ENCODE measurements at places on chromosomes 5 and 9.

GRCh38 chr5:170293273-170293672 is 4.3 kb downstream of the LCP2 start:
- no peak for DNase-seq

DNA sequence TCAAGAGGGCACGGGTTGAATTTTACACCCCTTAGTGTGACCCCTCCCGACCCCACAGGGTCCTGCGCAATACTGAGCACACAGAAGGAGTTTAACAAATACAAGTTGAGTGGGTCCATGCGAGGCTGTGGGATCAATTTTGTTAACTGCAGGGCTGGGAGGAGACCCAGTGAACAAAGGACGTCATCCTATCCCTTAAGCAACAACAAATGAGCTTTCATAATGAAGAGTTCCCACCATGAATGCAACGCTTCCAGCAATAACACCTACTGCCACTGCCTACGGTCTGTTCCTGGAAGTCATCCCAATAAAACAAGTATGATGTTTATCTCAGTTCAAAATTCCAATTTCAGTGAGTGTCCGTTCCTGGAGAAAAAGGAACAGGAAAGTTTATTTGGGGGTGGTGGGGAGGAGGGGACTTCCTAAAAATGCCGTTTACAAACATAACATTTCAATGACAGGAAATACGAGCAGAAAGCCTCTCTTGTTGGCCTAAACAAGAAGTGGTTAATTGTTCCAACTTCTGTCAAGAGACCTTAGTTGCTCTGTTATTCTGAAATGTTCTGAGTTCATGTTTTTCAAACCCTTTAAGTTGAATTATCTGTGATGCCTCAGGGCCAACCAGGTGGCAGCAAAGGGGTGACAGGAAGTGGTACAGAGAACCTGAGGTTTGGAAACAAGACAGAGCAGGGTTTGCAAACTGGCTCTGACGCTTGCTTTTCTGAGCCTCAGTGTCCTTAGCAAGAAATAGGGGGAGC is 65.8 kb upstream of the PLPP6 start:
- no peak for DNase-seq

- no peak for DNase-seq
Observed at GRCh38 chr5:132479111-132479951, 11.2 kb downstream of the IRF1 start.

- no peak for DNase-seq
Observed at GRCh38 chr9:115099901-115100300, 18.1 kb downstream of the TNC start.

- peak; percentile 4 for DNase-seq
Observed at GRCh38 chr5:61052882-61053281, 107.9 kb downstream of the NDUFAF2 start.

GRCh38 chr5:169980418-169981053 is at the start of gene INSYN2B:
TSS of gene INSYN2B (minus strand) at chr5:169980495. CDS start at chr5:169883898, 96,597 bp downstream.
- DNase-seq: peak; percentile 58

- DNase-seq: no peak
Observed at GRCh38 chr5:17785774-17786173, 151.5 kb downstream of the TAF11L14 start.

DNA sequence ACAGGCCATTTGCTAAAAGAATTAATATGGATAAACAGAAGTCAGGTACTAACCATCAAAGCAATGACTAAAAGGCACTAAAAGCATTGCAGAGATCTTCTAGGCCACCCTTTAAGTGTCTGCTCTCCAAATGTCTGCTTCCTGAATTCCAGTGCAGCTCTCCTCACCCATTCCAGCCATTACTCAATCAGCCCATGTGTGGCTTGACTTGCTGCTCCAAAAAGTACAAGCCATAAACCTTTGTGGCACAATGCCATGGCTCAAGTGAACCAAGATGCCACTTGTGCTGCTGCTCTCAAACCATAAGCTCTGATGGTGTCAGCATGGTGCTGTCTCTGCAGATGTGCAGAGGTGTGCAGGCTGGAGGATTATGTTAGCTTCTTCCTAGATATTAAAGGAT is 290.2 kb upstream of the POU5F2 start:
- no peak for DNase-seq

DNA sequence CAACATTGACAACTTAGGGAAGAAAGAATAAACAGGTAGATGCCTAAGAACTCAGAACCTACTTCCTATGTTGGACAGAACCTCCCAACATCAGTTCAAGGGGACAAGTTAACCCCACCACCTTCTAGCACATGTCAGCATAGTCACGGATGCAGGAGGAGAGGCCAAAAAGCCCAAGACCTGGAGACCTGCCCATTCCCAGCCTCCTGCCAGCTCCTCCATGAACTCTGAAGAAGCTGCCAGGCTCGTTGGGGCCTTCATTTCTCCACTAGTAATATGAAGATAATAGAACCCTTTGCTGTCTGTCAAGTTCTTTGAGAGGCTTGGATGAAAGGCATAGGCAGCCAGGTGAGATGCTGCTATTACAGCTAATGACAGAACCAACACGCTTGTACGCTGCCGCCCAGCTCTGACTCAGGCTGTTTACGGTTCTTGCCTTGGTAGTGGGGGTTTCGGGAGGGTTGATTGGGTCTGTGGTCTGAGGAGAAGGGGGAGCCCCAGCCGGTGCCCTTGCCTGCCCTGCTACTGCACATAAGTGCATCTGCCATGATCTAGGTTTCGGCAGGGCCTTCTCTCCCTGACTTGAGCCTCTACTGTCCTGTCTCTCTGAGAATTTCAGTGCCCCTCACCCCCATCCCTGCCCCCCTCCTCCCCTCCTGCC is 82.2 kb downstream of the NRG2 start:
- no peak for DNase-seq

DNA sequence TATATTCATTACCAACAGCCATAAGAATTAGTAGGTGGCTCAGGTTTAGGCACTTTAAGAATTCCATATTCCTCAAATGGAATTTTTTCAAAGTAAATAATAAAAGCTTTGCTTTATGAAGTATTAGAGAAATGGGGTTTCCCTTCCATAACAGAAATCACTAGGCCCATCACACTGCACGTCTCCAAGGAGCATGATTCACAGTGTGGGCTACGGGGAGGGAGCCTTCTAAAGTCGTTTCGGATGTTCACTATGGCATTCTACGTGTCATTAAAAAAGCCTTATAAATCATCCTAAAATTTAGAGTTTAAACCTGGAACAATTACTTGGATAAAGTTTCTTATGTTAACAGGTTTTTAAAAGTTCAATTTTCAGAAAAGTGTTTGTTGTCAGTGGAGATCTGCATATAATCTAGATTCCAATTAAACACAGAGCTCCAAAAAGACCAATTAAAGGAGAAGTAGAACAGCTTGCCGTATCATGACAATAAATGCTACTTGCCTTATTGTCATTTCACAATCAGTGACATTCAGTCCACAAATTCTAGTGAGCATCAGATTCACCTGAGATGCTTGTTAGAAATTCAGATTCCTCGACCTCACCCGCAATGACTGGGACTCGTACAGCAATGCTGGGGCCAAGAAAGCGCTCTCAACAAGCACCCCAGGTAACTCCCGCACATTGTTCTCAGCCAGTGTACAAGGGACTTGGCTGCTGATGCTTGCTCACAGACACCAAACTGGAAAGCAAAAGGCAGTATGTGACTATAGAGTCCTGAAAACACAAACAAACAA is 115.7 kb downstream of the NFIB start:
- no peak for DNase-seq

DNA sequence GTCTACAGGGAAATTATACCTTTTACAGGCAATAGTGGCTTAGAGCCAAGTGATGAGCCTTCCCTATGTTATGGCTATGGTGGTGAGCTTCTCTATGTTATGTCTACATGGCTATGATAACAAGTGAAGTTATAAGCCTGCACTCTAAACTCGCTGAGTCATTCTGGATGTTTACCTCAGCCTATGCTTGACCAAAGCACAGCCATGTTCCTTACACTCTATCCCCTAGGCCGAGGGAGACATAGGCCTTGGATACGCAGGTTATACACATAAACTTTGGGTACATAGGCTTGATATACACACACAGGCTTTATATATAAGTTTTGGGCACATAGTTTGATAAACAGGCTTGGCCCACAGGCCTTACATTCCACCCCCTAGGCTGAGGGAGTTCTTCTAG is 13.8 kb downstream of the DMAC1 start:
- DNase-seq: no peak
